Activated CD4-positive, alpha-beta T cell treated with anti-CD3 and anti-CD28 coated beads, Interleukin-2, Interleukin-6, amounts not matched to agents 100 ng/mL and 50 ng/mL, durations not matched to agents 16 hours and 8 hours (primary cell): ENCODE measurements at places on chromosomes 1 and 21.
A peak's percentile ranks its signal among the peaks of the same experiment; 100 is the strongest.

DNA sequence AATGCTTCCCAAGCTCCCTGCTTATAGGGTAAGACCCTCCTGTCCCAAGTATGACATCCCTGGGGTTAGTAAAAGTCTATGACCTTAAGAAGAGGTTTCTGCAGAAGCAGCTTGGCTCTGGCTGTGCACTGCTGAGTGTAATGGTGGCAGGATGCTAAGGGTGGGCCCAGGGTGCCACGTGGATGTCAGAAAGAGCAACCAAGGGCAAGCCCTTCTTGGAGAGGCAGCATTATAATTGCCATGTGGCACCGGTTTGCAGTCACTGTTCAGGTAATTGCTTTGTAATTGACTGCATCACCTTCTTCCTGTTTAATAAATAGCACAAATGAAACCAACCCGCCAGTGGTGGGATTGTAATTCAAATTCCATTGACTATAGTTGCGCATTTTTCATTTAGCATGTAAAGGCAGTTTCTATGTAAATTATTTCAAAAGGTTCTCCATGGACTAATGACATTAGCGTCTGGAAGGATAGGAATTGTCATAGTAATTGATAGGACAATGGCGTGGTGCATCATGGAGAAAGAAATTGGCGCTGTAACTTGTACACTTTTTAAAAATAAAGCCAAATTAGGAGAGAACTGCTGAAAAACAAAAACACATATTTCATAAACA lies 490.6 kb upstream of the VAMP3 start:
- DNase-seq, result no peak

GRCh38 chr1:201925301-201925567 lies 21.1 kb downstream of the LMOD1 start:
- no peak for DNase-seq

GRCh38 chr21:45049714-45050344 lies 24.6 kb upstream of the ADARB1 start:
- no peak for DNase-seq

- DNase-seq, result no peak
Observed at GRCh38 chr1:35535243-35535642, 22.0 kb downstream of the KIAA0319L start.

DNA sequence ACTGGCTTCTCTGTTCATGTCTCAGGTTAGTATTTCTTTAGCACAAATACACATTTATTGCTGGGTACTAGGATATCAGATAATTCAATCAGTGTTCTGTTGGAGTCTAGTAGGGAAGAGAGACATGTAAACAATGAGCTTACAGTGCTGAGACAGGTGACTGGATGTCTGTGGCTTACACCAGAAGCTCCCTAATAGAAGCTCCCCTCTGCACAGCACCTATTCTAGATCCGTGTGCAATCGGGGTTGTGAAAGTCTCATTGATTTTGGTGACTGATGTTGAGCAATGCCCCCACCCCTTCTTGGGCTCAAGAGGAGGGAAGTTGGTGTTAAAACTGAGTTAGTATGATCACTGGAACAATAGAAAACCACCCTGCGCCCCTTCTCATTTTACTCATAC lies 279.2 kb downstream of the RPS6KC1 start:
- no peak for DNase-seq

DNA sequence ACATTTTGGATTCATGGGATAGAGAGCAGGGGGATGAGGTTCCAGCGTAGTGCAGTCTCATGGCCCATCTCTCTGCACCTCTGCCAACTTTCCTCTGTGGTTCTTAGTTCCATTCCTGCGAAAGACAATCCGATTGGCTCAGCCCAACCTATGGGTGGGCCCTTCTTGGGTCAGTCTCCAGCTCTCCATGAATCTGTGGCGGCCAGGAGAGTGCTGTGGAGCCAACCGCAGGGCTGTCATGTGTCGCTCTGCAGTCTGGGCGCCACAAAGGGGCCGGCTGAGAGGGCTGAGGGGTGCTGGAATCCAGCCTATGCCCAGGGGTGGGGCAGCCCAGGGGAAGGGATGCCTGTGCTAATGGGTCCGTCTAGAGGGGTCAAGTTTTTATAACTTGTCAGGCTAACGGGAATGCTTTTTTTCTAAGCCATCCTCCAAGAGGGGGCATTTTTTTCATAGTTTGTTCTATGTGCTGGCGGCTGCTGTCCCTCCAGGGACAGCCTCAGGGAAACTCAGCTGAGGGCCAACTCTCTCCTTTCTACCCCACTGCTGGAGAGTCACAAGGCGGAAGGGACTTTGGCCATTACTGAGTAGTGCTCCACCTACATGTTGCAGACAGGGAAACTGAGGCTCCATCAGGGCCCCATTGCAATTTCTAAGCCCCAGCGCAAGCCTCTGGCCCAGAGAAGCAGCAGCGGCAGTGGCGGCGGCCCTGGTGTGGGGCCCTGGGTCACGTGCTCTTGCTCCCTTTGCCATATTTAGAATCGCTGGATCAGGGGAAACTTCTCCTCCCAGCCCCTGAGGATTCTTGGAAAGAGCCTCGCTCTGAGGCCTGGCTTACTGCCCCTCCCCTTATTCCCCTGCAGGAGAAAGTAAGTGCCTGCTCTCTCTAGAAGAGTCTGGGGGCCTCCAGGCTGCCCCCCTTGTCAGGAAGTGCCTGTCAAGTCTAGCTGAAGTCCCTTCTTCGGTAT lies 23.4 kb downstream of the KCNQ4 start:
- DNase-seq, result no peak

DNA sequence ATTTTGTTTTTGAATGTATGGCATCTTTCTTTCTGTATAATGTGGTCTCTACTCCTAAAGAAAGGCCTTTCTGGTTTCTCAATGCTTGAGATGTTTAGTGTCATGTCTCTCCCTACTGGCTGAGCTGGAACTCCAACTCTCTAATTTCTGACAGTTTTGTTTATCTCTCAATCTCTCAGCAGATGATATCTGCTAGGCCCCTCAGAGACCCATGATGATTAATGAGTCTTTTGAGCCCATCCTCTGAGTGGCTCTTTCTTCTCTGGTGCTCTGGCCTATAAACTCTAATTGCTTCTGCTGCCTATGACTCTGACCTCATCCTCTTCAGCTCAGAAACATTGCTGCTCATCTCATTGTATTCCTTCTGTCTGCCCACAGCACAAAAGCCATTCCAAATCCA lies 46.6 kb downstream of the CRB1 start:
- no peak for DNase-seq

GRCh38 chr1:39363267-39363666 lies 128.2 kb upstream of the BMP8A start:
- no peak for DNase-seq

DNA sequence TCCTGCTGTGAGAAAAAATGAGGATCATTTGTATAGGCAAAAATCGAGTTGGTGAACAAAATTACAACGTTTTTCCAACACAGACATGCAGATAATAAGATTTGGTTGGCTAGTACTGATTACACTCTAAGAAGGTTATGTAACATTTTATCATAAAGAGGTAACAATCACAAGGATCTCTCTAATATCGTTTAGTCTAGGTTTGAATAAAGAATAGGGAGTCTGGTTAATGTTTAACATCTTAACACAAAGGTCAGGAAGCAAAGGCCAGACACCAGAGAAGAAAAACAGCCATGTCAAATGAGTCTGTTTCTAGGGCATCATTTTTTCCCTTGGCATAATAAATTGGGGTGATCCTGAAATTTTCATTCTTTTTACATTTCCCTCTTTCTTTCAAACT lies 207.4 kb upstream of the CHRM3 start:
- no peak for DNase-seq

- no peak for DNase-seq
Observed at GRCh38 chr1:87666681-87667080, 338.0 kb downstream of the LMO4 start.

- no peak for DNase-seq
Observed at GRCh38 chr1:233512538-233512937, 101.4 kb upstream of the KCNK1 start.

DNA sequence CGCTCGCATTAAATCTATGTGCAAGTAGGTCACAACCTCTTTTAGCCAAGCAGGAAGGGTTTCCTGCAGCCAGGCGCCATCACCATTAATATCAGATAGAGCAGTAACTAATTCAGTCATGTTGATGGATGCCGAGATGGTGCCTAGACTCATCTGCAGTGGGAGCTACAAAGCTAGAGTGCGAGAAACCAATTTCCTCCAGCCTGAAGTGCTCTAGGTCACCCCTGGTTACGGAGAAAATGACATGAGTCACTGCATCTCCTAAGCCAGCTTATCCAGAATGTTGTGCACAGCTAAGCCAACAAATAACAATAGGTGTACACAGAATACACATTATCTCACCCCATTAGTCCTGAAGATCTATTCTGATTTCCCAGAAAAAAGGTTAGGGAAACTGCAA lies 36.0 kb downstream of the OVAAL start:
- no peak for DNase-seq

- DNase-seq, result no peak
Observed at GRCh38 chr1:248471154-248471553, 2.0 kb upstream of the OR2T3 start.

- DNase-seq, result no peak
Observed at GRCh38 chr1:83942914-83943313, 56.0 kb downstream of the TTLL7 start.

DNA sequence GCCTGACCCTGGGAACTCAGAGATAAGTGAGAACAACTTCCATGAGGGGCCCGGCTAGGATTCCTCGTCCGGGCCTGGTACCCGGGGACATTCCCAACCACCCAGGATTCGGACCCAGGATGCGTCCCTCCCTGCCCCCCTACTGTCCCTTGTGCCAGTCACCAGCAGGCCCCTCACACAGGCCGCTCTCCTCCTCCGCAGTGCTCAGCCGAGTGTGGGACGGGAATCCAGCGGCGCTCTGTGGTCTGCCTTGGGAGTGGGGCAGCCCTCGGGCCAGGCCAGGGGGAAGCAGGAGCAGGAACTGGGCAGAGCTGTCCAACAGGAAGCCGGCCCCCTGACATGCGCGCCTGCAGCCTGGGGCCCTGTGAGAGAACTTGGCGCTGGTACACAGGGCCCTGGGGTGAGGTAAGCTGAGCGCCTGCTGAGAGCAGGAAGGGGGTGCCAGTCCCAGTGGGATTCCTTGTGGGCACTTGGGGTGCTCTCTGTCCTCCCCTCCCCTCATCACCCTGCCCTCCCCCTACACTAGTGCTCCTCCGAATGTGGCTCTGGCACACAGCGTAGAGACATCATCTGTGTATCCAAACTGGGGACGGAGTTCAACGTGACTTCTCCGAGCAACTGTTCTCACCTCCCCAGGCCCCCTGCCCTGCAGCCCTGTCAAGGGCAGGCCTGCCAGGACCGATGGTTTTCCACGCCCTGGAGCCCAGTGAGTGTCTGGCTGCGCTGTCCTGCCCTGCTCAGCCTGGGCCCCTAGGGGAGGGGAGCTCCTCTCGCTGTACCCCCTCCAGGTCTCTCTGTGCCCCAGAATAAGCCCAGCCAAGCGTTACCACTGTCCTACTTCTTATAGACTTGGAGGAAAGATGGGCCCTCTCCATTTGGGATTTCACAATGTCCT lies 9.8 kb downstream of the ADAMTSL4 start:
- DNase-seq, result no peak

- DNase-seq, result no peak
Observed at GRCh38 chr1:185560760-185561159, 173.4 kb upstream of the HMCN1 start.

DNA sequence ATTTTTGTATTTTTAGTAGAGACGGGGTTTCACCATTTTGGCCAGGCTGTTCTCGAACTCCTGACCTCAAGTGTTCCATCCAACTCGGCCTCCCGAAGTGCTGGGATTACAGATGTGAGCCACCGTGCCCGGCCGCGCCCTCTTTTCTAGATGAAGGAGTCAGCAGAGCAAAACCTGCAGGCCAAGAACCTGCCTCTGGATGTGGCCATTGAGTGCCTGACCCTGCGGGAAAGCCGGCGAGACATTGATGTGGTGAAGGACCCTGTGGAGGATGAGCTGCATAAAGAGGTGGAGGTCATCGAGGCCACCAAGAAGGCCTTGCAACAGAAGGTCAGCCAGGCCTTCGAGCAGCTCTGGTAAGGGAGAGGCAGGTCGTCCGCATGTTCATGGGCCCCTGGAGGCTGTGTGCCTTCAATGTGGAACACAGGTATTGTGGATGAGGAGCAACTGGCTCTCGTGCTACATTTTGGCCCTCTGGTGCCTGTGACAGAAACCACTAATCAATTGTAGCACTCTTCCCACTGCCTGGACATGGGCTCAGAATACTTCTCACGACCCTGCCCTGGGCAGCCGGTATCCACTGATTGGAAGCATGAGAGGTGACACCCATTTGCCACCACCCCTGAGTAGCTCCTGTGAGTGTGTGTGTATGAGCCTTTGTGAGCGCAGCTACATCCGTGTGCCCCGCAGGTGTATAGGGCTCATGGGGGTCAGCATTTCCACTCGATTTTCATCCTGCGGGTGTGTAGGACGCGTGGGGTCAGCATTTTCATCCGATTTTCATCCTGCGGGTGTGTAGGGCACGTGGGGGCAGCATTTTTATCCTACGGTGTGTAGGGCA lies 2.0 kb downstream of the TEKT2 start:
- DNase-seq, result no peak

- no peak for DNase-seq
Observed at GRCh38 chr1:204278958-204279357, 65.2 kb upstream of the GOLT1A start.

GRCh38 chr1:2632051-2632430 lies 775 bp downstream of the MMEL1 start:
- no peak for DNase-seq

- DNase-seq, result peak; percentile 23
Observed at GRCh38 chr1:37410815-37411214, 63.6 kb upstream of the ZC3H12A start.

DNA sequence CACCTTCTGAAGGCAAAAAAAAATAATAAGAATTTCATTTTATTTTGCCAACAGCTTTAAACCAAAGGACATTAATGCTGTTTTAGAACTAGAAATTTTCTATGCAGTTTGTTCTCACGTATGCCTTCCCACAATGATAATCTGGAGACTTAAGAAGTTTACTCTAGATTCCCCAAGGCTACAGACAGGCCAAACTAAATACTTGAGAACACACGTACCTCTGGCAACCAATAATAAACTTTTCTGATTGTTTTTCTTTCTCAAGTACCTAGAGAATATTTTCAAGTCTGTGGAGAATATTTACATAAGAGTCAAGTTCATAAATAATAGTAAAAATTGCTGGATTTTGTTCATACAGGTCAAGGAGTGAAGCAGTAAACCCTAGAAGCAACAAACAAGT lies 15.9 kb downstream of the CLDN8 start:
- DNase-seq, result no peak

DNA sequence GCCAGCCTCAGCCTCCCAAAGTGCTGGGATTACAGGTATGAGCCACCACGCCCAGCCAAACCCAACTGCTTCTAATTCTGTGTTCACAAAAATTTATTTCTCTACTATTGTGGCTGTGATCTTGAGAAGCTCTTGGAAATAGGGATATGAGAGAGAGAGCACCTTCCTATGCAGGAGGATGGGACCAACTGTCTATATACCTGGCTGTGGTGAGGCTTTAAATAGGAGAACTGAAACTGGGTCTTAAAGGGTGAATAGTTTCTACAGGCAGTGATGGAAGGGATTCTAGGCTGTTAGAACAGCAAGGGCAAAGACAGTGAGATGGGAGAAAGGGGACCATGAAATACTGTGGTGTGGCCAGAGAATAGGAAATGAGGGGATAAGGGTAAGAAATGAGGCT lies 8.3 kb upstream of the PTCH2 start:
- DNase-seq, result no peak
